ENCODE measurements at places on chromosomes 7 and 10.
A peak's percentile ranks its signal among the peaks of the same experiment; 100 is the strongest.

- DNase-seq, result peak; percentile 30
Measured at GRCh38 chr10:12605580-12606405, 256.4 kb downstream of the CAMK1D start.

DNA sequence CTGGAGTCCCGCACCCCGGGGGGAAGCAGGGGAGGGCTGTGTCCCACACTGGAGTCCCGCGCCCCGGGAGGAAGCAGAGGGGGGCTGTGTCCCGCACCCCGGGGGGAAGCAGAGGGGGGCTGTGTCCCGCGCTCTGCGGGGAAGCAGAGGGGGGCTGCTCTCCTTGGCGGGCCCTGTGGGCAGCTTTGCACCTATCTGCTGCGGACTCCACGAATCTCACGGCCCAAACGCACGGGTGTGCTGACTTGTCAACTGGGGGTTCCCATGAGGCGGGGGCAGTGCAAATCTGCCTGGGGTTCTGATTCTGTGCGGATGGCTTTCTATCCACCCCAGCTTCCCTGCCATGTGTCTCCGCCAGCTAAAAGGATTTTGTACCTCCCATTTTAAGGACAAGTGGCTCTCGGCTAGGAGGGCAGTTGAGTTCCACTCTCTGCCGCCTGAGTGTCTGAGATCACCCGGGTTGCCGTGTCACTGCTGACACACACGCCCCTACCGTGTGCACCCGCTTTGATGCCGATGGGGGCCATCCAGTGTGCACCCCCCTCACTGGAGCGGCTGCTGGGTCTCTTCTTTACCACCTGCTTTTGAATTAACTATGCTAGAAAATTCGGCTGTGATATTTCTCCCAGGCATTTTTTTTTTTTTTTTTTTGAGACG lies 20.5 kb downstream of the GPER1 start:
- DNase-seq, result no peak

DNA sequence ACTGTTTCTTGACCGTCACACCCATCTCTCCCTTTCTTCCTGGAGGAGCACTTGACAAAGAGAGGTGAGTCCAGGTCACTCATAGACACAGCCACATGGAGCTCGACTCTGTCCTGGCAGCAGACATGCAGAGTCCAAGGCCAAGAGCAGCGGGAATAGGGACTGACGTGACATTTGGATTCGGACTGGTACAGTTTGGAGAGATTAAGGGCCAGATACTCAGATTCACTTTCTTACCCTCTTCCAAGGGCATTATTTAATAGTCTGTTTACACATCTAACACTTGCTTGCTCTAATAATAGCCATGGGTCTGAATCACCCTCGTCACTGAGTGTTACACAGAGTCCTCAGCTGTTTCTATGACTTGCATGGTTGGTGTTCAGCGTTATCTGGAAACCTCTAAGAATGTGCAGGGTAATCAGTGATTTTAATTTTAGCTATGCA lies 39.2 kb upstream of the OTUD1 start:
- DNase-seq, result no peak

GRCh38 chr7:81926154-81926553 lies 156.3 kb upstream of the HGF start:
- DNase-seq, result no peak

DNA sequence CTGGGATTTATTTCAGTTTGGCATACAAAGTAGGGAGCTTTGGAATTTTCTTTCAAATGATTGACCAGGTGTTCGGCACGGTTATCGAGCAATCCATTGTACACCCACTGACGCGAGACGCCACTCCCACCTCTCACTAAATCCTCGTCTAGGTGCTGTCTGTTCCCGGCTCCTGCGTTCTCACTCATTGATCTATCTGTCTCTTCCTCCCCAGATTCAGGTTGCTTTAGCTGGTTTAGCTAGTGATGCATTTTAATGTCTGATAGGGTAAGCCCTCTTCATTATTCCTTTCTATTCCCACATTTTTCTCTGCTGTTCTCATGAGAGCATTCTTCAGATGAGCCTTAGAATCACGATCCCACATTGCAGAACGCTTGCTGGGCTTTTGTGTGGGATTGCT lies 91.7 kb downstream of the ELFN1 start:
- no peak for DNase-seq

DNA sequence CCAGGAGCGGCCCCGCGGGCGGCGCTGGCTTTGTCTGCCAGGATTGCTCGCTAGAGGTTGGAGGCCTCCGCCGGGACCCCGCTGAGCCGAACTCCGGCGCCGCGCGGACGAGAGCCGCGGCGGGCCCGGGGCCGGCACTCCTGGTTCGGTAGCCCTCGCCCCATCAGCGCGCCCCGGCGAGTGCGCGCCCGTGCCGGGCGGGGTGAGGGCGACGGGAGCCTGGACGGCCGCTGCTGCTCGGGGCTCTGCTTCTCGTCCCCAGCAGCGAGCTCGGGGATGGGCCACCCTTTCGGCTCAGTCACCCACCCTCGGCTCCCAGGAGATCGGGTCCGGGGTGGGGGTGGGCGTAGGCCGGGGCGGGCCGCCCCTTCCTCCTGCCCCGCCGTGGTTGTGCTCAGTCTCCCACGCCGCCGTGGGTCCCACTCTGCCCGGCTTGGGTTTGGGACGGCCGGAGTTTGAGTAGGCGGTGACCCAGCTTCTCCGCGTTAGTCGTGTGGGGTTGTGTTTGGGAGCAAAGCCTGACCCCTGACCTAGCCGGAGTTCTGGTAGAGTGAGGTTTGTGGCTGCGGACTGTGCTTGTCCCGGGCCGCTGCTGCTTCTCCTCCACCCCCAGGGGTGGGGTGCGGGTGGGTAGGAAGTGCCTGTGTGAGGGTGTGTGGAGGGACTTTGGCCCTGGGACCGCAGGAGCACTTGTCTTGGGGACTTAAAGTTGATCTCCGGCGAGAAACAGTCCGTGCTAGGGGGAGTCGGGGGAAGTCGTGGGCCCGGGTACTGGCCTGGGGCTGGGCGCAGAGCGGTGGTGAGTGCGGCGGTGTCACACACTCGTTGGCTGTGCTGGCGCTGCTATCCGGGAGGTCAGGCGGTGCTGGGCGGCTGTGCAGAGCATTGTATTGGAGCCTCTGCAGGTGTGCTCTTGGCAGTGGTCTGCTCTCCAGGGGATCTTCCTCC lies 677 bp downstream of the TSPAN14 start:
- no peak for DNase-seq

GRCh38 chr10:62038609-62039190 lies 137.2 kb downstream of the ARID5B start:
- DNase-seq, result peak; percentile 63

- DNase-seq, result no peak
Measured at GRCh38 chr10:71201849-71202248, 10.5 kb upstream of the UNC5B start.

DNA sequence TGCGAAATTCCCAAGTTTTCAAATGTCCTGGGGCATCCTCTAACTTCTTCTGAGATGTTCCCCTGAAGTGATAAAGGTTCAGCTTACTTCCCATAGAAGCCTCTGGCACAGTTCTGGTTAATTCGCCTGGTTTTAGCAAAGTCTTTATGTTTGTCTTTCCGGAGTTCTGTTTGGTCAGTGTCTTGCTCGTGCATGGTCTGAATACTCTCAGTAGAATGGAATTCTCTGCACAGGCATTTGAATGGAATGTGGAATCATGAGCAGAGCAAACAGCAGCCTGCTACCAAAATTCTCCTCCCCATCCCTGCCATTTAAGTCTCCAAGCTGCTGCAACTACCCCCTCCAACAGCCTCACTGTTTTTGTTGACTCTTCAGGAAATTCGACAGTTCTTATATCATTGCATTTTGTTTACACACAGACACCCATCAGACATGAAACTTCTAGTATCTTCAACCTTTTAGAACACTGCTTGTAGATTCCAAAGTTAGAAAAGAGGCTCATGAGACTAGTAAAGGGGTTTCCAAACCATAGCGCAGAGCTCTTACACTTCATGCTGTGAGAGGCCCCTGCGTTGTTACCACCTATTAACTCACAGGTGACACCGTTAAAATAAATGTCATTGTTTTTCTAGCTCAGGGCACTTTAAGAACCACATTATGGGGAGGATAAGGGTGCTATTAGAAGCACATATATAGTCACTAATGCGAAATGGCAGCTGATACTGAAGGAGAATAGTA lies 129.7 kb downstream of the PLCE1 start:
- no peak for DNase-seq

DNA sequence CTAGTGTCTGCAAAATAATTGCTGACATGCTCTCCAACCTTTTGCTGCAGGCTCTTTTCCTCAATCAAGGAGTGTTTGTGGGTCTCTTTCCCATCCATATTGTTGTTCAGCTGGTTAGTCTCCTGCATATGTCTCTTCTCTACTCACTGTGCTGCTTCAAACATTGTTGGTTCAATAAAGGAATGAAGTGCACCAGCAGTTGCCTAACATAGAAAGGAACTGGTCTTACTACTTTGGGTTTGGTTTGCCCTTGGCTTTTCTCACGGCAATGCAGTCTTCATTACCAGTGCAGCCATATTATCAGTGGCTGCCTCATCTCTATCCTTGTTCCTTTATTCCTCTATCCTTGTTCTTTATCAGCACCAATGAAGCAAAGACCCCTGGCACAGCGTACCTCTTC lies 169.7 kb upstream of the TPK1 start:
- DNase-seq, result no peak

DNA sequence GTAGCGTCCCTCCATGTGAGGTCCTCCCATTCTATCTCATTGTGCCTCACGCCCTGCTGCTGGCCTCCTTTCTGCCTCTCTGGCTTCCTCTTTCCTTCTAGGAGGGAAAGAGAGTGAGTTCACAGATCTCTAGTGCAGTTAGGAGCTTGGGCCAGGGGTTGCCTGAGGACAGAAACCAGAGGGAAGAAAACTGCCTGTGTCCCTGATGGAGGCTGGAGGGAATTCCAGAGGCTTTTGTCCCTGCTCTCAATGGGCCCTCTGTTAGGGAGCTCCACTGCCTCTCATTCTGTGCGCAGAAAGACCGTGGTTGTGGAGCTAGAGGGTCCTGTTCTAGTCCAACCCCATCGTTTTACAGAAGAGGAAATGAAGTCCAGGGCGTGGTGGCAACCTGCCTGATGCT lies 4.6 kb downstream of the MARVELD1 start:
- no peak for DNase-seq

DNA sequence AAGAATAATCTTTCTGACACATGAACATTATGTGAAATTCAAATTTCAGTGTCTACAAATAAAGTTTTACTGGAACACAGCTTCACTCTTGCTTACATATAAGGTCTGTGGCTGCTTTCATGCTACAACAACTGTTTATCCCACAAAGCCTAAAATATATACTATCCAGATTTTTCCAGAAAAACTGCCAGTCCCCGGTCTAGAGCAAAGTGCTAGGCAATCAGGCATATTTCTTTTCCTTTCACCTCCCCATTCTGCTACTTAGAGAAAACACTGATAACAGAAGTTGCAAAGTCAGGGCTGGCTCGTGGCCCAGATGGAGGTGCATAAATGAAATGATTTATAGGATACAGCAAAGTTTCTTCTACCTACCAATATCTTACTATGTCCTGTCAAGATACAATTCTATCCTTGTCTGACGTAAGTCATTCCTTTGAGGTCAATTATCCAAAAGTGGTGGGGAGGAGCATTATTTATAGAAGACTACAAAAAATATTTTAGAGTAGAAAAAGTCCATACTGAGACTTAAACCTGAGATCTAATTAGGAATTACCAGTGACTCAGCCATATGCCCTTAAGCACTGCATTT lies 384.1 kb downstream of the NXPH1 start:
- DNase-seq, result no peak

- no peak for DNase-seq
Measured at GRCh38 chr7:91427051-91427450, 162.8 kb downstream of the FZD1 start.

DNA sequence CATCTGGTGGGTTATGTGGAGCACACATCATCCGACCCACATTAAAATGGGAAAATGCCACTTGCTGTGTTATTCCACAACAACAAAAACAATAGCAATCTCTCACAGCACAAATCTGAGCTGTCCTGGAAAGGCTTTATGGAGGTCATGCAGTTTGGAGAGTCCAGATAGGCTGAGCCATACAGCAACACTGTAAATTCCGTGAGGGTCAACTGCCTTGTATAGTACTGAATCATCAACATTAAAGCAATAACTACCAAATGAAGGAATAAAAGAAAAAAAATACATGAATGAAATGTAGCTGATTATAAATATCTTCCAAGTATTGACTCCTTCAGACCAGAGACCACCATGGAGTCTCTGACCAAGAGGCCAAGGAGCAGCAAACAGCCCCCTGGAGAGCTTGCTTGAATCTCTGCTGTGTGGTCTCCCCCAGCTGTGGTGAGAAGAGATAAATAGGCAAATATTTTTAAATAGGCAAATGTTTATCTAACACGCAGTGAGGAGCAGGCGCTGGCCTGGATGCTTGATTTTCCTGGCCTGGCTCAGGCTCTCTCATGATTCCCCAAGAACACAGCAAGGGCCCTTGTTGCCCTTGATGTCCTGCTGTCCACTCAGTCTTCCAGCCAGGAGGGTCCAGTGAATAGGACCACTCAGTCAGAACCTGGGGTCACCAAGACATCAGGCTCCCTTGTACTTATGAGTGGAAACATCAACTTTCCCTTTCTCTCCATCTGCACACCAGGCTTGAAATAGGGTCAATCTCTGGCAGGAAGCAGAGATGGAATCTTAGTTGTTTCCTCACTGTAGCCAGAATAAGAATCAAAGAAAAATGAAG lies 1021.3 kb downstream of the XPNPEP1 start:
- DNase-seq, result no peak

DNA sequence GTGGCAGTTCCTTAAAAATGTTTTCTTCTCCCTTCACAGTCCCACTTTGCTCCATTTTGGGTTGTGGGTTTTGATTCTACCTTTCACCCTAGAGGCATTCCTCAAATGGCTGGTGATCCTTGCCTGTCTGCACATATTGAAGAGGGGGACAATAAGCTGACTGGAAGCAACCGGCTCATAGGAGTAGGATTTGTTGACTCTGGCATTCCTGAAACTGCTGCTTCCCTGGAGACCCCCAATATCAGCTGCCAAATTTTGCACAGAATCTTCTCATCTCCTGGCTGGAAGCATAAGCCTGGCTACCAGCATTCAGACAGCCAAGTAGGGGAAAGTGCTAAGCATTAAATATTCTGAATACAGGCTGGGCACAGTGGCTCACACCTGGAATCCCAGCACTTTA lies 53.7 kb downstream of the KIF5B start:
- no peak for DNase-seq

DNA sequence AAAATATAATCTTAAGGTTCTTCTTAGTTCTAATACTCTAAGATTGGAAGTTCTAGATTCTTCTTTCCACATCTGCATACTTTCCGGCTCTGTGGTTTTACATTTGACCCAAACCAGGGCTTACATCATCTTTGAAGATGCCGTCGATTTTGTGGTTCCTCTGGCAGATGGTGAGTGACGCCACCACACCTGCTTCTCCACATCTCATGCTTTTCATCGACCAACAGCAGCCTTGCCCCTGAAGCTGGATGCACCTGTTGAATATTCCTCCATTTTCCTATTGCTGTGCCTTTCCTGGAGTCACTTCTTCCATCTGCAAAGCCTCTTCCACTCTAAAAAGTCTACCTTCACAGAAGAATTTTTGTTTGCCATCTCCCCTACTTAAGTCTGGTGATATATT lies 121.3 kb downstream of the PRKCQ start:
- no peak for DNase-seq

DNA sequence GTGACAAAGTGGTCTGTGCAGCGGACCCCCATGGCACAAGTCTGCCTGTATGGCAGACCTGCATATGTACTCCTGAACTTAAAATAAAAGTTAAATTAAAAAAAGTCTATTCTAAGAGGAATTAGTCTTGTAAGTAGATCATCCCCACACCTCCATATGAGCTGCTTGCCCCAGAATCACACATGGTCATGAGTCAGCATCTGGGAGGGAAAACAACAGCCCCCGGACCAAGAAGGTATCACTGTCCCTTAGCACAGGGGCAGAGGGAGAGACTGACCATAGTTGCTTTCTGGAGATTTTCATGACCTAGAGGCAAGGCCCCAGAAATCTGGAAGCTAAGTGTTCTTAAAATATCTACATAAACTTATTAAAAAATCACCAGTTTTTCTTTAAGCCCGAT lies 86.6 kb upstream of the PDK4 start:
- no peak for DNase-seq

All from stimulated activated CD4-positive, alpha-beta T cell treated with anti-CD3 and anti-CD28 coated beads, Interleukin-4, amount 100 ng/mL, for 48 hours (primary cell).